ENCODE measurements at places on chromosomes 13 and 19.

DNA sequence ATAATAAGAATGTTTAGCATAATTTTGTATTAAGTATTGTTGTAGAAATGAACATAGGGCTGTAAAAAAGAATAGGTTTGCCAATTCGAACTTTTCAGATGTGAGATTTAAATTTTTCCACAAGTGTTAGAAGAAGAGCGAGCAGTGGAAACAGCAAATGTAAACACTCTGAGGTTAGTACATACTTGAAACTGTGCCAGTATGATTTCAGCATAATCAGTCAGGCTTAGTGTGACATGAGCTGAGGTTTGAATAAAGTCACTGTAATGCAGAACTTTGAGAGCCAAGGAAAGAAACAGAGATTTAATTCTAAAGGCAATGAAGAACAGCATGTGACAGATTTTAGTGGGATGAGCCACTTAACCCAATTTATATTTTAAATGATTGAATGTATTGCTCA, 2166.4 kb downstream of the PCDH9 start:
- DNase-seq, result no peak

GRCh38 chr19:40193587-40193849, 2.3 kb downstream of the MAP3K10 start:
- DNase-seq, result no peak

DNA sequence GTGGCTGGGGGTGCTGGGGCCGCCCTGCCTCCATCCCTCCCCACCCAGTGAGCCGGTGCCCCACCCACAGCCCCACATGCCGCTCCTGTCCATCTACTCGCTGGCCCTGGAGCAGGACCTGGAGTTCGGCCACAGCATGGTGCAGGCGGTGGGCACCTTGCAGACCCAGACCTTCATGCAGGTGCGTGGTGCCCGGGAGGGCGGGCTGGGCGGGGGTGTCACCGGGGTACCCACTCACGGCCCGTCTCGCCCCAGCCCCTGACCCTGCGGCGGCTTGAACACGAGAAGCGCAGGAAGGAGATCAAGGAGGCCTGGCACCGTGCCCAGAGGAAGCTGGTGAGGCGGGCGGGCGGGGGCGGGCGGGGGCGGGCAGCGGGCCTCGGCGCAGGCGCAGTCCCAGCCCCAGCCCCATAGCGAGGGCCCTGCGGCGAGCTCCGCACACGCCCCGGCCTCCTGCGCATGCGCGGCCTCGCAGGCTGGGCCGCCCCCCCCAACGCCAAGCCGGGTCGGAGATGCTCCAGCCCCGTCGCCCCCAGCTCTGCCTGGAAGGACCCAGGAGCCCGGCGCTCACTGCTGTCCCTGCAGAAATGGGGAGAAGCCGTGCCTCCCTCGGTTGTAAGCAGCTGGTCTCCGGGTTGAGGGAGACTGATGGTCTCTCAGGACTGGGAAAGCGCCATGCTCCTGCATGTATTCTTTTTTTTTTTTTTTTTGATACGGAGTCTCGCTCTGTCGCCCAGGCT, 7.7 kb downstream of the ARHGAP45 start:
- DNase-seq, result no peak

- DNase-seq, result no peak
Observed at GRCh38 chr19:38880076-38880881, 2.2 kb upstream of the RINL start.

Data from cerebellar nuclear complex (tissue), 1 donor.